A549 treated with ZK216348 at 1 μM for 4 hours (cell line): ENCODE measurements at places on chromosomes 5 and 9. TPM values are rescaled to one million over a fixed set of nuclear protein-coding genes. Genes with fewer than 3 reads are reported as not detected.

BTNL3 gene
- not detected in 5 replicates for total RNA-seq

EGFLAM gene
- 0.26 TPM in 1 of 5 replicates, not detected in the others for total RNA-seq

PCDH12 gene
- total RNA-seq: 0.02 TPM in 1 of 5 replicates, not detected in the others

CCNI2 gene
- 0.06 to 0.09 TPM in 2 of 5 replicates, not detected in the others for total RNA-seq

FOXD4L5 gene
- 0.06 to 0.11 TPM (median 0.11 TPM) in 3 of 5 replicates, not detected in the others for total RNA-seq

PCDHGA1 gene
- 0.22 to 0.40 TPM (median 0.30 TPM) in 5 replicates for total RNA-seq

SERF1A gene
- 0.55 to 2.0 TPM (median 0.81 TPM) in 5 replicates for total RNA-seq

LCN15 gene
- total RNA-seq: 0.26 TPM in 1 of 5 replicates, not detected in the others

MLANA gene
- total RNA-seq: not detected in 5 replicates

DBH gene
- total RNA-seq: not detected in 5 replicates

HAVCR2 gene
- total RNA-seq: 0.20 to 0.70 TPM (median 0.41 TPM) in 5 replicates

SLC4A9 gene
- 0.33 TPM in 1 of 5 replicates, not detected in the others for total RNA-seq

TAS2R1 gene
- total RNA-seq: not detected in 5 replicates

STKLD1 gene
- total RNA-seq: 0.84 to 2.0 TPM (median 0.94 TPM) in 5 replicates

ST8SIA4 gene
- total RNA-seq: 0.12 to 0.78 TPM (median 0.47 TPM) in 5 replicates

TMEM174 gene
- not detected in 5 replicates for total RNA-seq

TMEM171 gene
- total RNA-seq: 4.8 to 7.4 TPM (median 6.3 TPM) in 5 replicates

SPINK7 gene
- total RNA-seq: not detected in 5 replicates

NFIB gene
- 6.1 to 12.1 TPM (median 10.8 TPM) in 5 replicates for total RNA-seq

PLAC8L1 gene
- 0.34 to 0.75 TPM (median 0.70 TPM) in 3 of 5 replicates, not detected in the others for total RNA-seq

SLC23A1 gene
- 0.91 to 1.4 TPM (median 1.1 TPM) in 5 replicates for total RNA-seq

IFNA2 gene
- not detected in 5 replicates for total RNA-seq

TAF11L5 gene
- not detected in 5 replicates for total RNA-seq

GABRP gene
- total RNA-seq: not detected in 5 replicates

QRFP gene
- total RNA-seq: not detected in 5 replicates

SH2D3C gene
- total RNA-seq: 0.12 to 0.40 TPM (median 0.15 TPM) in 3 of 5 replicates, not detected in the others

ECSCR gene
- total RNA-seq: not detected in 5 replicates

SPATA9 gene
- not detected in 5 replicates for total RNA-seq

SUSD3 gene
- 0.50 to 1.2 TPM (median 0.88 TPM) in 5 replicates for total RNA-seq

SLC6A18 gene
- not detected in 5 replicates for total RNA-seq

SV2C gene
- 0.01 to 0.02 TPM in 2 of 5 replicates, not detected in the others for total RNA-seq

PCDHGA2 gene
- total RNA-seq: 0.37 to 0.79 TPM (median 0.54 TPM) in 5 replicates

GRXCR2 gene
- total RNA-seq: not detected in 5 replicates

TBCA gene
- total RNA-seq: 283 to 429 TPM (median 298 TPM) in 5 replicates

PCDHGA3 gene
- not detected in 5 replicates for total RNA-seq

GABRG2 gene
- not detected in 5 replicates for total RNA-seq
